ENCODE measurements at places on chromosomes 16 and 17.

GRCh38 chr17:6233856-6234255 lies 163.7 kb downstream of the WSCD1 start:
- DNase-seq = no peak

- DNase-seq = no peak
Measured at GRCh38 chr16:68396481-68396880, 51.8 kb downstream of the SMPD3 start.

- no peak for DNase-seq
Measured at GRCh38 chr16:84597931-84598351, 19.9 kb downstream of the COTL1 start.

- no peak for DNase-seq
Measured at GRCh38 chr16:878072-878784, 77.7 kb upstream of the GNG13 start.

- no peak for DNase-seq
Measured at GRCh38 chr16:8537691-8538342, 52.5 kb downstream of the TMEM114 start.

DNA sequence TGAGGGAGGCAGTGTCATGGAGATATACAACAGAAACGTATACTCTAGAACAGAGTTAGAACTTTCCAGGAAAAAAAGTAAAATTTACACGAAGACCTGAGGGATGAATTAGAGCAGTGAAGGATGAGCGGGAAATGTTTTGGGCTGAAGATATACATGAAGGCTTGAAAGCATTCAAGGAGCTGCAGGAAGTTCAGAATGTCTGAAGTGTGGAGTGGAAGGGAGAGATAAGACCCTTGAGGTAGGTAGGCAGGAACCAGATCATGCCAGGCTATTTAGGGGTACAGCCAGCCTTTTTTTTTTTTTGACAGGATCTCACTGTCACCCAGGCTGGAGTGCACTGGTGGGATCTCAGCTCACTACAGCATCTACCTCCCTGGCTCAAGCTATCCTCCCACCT lies 3.2 kb upstream of the NLK start:
- no peak for DNase-seq

DNA sequence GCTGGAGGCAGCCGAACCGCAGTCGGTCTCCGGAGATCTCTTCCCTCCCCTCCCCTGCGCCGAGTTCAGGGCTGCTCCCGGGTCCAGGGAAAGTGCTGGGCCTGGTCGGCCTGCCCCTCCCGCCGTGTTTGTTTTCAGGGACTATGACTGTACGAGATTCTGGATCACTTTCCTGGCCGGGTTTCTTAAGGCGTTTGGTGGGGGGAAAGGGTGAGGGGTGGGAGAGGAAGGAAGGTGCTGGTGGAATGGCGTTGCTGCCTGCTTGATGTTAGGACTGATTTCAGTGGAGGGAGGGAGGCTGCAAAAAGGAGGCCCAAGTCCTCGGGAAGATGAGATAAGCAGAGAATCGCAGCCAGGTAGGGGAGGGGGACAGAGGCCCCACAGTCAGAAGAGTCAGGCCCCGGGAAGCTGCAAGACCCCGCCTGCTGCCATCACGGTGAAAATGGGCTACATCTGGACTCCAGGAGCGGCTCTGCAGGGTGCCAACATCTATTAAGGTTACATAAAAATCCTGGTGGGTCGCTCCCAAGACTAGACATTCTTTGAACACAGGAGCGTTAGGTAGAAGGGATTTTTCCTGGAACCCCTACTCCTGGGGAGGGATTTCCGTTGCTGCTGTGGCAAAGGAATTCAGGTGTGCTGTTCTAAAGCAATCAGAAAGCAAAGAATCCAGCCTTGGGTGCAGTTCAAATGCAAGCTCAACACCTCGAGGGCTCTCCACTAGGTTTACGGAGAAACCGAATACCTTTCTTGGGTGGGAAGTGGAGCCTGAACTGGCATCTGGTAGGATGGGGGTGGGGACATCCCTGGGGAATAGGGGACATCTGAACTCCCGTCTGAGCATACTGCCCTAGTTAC lies 1.2 kb downstream of the ARHGAP44 start:
- no peak for DNase-seq

DNA sequence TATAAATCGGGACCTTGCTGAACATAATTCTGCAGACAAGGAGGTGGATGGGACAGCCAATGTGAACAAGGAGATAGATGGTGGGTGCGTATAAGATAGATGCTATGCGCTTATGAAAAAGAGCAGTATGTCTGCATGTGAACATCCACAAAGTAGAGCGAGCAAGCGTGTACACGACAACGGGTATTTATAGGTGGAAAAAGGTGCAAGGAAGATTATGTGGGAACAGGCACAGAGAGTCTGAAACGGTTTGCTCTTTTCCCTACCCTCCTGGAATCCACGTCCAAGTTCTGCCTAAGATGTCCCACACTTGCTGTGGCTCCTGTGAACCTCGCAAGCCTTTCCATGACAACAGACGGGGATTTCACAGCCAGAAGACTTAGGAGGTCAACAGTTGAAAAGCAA lies 43.0 kb downstream of the SNX11 start:
- DNase-seq = no peak
